CD8-positive, alpha-beta memory T cell (primary cell): ENCODE measurements at places on chromosomes 7 and 10. TPM values are rescaled to one million over a fixed set of nuclear protein-coding genes. Genes with fewer than 3 reads are reported as not detected.
A peak's percentile ranks its signal among the peaks of the same experiment; 100 is the strongest.

- DNase-seq: no peak
Observed at GRCh38 chr10:86083206-86083605, 283.4 kb downstream of the GRID1 start.

Gene CFAP43
- total RNA-seq: 0.07 TPM

DNA sequence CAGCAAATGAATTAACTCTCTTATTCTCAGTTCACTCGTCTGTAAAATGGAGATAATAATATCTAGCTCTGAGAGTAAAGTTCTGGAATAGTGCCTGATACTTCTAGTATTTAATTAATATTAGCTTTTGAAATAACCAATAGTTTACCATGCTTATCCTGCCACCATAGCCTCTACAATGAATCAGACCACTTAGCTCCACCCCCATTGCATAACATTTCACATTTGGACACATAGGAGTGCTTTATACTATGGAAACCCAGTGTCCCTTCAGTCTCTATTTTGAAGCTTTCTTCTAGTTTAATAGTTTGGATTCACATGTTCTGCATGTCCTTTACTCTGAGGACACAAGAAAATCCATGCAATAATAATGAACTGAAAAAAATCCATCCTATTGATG is 427.3 kb upstream of the C7orf33 start:
- DNase-seq: no peak

GRCh38 chr10:14184841-14185315 is 145.8 kb downstream of the FRMD4A start:
- peak; percentile 70 for DNase-seq

- DNase-seq: no peak
Observed at GRCh38 chr10:105857268-105858264, 1216.5 kb downstream of the SORCS3 start.

- no peak for DNase-seq
Observed at GRCh38 chr10:110772454-110773025, 99.2 kb upstream of the PDCD4 start.

Gene AKR1D1
- total RNA-seq: not detected

DNA sequence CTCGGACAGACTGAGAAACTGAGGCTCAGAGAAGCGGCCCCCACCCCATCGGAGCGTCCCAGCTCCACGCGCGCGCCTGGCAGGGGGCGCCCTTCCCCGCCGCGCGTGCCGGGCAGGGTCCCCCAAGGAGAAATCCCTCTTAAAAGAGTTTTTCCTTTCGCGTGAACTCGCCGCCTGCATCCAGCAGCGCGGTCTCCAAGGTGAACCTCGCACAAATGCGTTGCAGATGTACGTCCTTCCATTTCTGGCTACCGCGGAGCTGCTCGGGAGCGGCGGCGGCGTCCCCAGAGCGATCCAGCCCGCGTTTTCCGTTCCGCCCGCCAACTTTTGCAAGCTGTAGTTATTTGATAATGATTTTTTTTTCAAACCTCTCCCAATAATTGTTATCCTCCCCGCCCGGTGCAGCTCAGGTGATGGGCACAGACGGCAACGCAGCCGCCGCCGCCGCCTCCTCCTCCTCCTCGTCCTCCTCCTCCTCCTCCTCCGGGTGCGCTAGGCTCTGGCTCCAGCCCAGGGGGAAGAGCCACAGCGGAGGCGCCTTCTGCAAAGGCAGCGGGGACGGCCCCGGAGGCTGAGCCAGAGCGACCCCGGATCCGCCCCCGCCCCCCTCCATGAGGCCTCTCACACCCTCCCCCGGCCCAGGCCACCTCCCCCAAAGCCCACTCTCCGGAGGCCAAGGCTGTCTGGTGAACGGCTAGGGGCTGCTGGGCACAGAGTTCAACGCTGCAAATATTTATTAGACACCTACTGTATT is 74.0 kb upstream of the CUX1 start:
- peak; percentile 77 for DNase-seq

- DNase-seq: no peak
Observed at GRCh38 chr7:55065079-55065478, 46.3 kb downstream of the EGFR start.

Gene CABCOCO1
- not detected for total RNA-seq

Gene GJC3
- total RNA-seq: not detected

- DNase-seq: no peak
Observed at GRCh38 chr10:94138391-94138790, 144.7 kb downstream of the PLCE1 start.

DNA sequence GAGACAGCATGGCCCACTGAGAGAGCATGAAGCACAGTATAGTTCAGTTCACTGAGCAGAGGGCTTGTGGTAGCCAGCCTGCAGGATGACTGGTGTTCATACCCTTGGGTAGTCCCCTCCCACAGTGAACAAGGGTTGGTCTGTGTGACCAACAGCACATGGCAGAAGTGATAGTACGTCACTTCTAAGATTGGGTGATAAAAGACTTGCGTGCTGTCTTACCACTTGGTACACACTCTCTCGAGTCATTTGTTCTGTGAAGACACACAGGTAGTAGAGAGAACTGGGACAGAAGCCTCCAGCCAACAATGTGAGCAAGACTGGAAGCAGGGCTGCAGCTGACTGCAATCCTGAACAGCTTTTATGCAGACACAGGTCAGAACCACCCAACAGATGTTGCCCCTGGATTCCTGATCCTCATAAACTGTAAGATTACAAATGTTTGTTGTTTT is 14.6 kb downstream of the EPC1 start:
- peak; percentile 82 for DNase-seq

GRCh38 chr10:105062951-105063350 is 421.9 kb downstream of the SORCS3 start:
- no peak for DNase-seq

Gene SEMA3D
- not detected for total RNA-seq

DNA sequence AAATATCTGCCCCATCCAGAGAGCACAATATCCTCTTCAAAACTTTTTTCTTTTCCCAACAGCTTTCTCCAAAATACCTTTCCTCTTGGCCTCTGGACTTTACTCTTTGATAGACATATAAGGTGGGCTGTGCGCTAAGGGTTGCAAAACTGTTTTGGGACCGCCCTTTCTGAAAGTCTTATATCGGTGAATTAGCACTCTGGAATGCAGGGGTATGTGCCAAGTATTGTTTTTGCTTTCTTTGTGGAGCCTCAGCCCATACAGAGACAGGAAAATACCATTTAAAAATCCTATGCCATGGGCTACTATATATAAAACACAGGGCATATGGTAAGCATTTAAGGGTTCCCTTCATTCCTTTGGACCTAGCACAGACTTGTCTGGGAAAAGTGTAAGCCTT is 37.7 kb downstream of the PPP1R17 start:
- no peak for DNase-seq

Gene GBX1
- total RNA-seq: not detected

Gene NFE2L3
- total RNA-seq: 43.5 TPM

Gene MMP21
- not detected for total RNA-seq

- DNase-seq: no peak
Observed at GRCh38 chr10:100909501-100910263, 3.1 kb upstream of the SLF2 start.

Gene CALHM1
- not detected for total RNA-seq

DNA sequence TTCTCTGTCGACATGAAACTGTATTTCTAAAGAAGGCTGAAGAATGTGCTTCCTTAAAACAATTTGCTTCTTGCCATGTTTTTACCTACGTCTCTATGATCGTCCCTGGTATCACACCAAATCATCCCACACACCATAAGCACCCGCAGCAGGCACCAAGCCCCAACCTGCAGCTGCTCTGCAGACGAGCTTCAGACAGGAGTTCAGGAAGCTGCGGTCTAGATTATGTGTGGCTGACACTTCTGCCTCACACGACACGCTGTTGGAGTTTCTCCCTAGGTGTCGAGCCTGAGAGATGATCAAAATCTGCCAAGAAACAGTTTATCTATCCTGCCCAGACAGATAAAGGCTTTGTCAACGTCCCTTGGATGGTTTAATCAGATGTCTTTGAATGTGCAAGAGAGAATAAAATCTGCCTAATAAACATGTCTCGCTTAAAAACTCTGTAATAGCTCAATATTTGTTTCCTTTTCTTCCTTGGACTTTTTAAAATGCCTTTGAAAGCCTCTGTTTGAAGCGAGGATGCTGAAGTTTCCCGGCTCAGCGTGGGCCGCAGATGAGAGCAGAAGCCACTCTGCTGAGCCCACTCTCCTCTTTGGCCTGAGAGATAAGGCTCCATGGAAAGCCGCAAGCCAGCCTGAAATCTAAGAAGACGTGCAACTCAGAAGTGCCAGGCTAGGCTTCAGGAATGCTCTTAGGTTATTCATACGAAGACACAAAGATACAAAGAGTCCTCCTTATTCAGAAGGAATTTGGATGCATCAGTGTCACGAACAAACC is 158.3 kb upstream of the PFKP start:
- DNase-seq: no peak

GRCh38 chr10:6153845-6154244 is 48.9 kb upstream of the PFKFB3 start:
- DNase-seq: no peak

DNA sequence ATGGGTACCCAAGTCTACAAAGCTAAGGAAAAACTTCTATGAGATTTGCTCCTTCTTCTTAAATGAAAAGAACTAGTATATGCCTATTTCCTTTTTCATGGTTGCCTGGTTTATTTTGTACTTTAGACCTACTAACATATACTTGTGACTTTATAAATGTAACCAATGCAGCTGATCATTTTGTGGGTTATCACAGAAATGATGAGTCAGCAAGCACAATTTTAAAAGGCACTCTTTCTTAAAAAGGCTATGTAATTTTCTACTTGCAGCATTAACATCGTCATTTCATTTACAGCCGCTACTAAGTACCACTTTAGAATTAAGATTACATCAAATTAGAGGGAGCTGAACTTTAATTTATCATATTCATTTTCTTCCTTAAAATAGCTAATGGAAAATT is 13.6 kb downstream of the NEBL start:
- no peak for DNase-seq

Gene STEAP1B
- 0.20 TPM for total RNA-seq

Gene EFCAB10
- not detected for total RNA-seq

GRCh38 chr10:74544106-74544505 is 282.3 kb upstream of the KAT6B start:
- no peak for DNase-seq

Gene CACNA2D1
- not detected for total RNA-seq

DNA sequence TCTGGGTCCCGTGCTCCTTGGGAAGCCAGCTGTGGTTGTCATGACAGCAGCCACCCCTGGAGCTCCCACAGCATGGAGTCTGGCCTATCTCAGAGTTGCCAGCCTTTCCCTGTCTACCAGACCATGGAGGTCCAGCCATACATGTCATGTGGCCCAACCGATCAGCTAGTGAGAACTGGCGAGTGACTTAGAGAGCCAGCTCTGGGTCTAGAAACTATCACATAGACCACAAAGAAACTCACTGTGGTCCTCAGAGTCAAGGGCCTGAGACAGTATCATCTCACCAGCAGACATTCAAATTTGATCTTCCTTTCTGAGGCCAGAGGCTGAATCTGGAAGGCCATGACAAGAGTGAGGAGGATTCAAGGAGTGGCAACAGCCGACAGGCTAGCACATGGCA is 223.3 kb upstream of the GPR26 start:
- DNase-seq: no peak

Gene FAM131B
- 2.8 TPM for total RNA-seq

DNA sequence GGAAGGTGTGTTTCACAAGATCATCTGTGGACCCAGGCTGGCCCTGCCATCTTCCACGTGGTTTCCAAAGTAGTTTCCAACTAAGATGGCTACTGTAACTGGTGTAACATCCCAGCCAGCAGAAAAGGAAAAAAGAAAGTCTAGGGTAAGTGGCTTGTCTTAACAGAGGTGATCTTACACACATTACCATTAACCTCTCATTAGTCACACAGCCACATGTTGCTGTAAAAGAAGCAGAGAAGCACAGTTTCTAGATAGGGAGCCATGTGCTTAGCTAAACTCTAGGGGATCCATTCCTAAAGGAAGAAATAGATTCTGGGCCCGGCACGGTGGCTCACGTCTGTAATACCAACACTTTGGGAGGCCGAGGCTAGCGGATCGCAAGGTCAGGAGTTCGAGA is 54.3 kb downstream of the ZNF438 start:
- no peak for DNase-seq

Gene HOXA10
- total RNA-seq: not detected

DNA sequence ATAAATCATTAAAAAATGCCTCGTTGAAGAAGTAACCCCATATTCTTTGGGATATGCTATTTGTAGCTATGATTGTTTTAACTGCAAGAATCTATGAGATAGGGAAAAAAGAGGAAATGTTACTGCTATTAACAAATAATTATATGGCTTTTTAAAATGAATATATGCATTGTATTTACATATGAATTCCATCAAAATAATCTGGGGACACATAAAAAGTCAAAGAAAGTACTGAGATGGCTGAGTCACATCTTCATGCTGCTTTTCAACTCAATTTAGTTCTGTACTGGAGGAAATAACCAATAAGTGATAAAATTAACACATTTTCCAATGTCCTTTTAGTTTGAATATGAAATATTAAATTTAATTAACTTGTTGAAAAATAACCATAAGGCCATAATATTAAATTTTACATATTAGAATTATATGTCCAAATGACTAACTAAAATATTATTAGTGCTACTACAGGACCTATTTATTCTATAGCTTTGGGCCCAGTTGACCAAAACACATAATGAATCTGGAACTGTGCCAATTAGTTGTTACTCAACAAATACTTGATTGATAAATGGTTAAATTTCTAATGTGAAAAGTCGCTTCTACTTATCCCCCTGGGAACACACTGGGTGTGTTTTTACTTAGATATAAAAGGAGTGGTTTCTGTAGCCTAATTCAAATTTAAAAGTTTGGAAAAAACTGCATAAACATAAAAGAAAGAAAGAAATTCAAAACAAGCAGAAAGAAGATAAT is 214.6 kb upstream of the PFKP start:
- no peak for DNase-seq

Gene CPA4
- not detected for total RNA-seq

- DNase-seq: no peak
Observed at GRCh38 chr7:104700336-104700735, 313.7 kb upstream of the KMT2E start.

Gene DNAJC12
- total RNA-seq: 12.7 TPM

DNA sequence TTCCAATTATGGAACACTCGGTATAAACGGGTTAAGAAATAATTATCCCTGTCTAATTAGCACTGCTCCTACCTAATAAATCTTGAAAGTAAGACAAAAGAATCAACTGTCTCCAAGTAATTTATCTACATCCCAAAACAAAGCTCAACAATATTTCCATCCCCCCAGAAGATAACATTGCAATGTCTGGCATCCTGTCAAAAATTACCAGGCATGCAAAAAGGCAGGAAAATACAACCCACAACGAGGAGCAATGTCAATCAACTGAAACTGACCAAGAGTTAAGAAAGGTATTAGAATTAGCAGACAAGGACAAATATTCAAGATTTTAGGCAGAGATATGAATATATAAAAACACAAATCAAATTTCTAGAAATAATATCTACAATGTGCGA is 84.5 kb upstream of the SVIL start:
- no peak for DNase-seq

Gene GRM8
- not detected for total RNA-seq

- no peak for DNase-seq
Observed at GRCh38 chr7:143514487-143514886, 36.8 kb downstream of the TAS2R41 start.

DNA sequence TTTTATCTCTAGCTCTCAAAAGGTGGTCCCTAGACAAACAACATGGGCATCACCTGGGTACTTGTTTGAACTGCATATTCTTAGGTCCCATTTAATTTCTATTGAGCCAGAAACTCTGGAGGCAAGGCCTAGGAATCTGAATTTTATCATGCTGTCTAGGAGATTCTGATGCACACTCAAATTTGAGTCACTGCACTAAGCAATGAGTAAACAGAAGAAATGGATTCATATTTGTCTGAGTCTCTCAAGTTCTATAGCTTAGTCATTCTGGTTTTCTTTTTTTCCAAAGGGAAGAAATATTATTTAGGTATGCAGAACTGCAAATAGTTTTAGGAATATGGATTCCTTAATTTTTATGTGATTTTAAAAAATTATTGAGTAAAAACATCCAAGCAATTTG is 185.5 kb downstream of the SEMA3A start:
- no peak for DNase-seq

Gene SHH
- not detected for total RNA-seq
